Occipital lobe (tissue), 3 donors: ENCODE measurements at places on chromosomes 16 and 17.

- DNase-seq, result no peak
Observed at GRCh38 chr17:14302091-14302430, 1.2 kb downstream of the HS3ST3B1 start.

- DNase-seq, result no peak
Observed at GRCh38 chr16:3400446-3400778, 392 bp downstream of the ZSCAN32 start.

DNA sequence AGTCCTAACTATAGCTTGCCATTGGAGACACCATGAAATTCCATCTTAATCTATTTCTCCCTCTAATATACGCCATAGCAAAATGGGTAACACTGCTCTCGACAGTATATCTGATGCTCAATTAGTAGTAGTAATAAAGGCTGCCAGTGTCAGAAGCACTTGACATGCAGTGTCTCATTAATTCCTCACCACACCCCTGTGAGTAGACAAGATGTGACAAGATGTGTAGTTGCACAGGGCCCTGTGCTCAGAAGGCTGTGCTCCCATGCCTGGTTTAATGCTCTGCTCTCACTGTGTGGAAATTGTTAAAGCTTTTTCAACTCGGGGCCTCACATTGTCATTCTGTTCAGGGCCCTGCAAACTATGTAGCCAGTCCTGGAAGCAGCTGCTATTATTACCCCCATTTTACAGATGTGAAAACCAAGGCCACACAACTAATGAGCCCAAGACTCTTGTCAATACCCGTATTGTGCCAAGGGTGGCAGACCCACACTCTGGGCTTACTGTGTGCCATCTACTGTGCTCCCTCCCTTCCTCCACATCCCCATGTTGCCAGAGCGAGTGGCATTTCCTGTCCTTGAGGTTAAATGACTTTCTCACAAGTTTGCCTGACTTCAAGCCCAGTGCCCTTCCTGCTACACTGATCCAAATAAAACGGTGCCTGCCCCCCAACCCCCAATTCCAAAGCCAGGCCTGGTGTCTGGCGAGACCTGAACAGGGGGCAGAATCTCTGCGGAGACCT is 287.3 kb upstream of the CCL2 start:
- no peak for DNase-seq

DNA sequence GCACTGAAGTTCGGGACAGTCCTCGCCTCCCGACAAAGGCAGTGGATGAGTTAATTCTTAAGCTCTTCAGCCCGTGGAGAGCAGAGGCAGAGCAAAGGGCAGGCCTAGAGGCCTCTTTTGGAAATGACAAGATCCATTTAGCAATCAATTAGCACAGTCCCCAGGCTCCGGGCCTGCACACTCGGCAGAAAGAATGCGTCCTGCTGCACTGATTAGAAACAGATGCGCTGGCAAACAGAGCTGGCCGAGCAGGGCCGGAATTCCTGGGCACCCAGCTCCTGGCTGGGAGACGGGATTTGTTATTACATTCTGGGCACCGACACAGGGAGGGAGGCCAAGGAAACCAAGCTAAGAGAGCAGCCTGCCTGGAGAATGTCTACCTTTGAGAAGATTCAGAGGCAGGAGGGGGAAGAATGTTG is 162.9 kb downstream of the COPRS start:
- peak; percentile 30 for DNase-seq

DNA sequence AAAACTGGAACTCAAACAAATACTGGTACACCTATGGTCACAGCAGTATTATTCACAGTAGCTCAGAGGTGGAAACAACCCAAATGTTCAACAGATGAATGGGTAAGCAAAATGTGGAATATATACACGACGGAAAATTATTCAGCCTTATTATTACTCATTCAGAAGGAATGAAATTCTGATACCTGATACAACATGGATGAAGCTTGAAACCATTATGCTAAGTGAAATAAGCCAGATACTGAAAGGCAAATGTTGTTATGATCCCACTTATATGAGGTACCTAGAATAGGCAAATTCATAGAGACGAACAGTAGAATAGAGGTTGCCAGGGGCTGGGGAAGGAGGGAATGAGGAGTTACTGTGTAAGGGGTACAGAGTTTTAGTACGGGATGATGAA is 27.1 kb upstream of the MYLK3 start:
- DNase-seq, result no peak

DNA sequence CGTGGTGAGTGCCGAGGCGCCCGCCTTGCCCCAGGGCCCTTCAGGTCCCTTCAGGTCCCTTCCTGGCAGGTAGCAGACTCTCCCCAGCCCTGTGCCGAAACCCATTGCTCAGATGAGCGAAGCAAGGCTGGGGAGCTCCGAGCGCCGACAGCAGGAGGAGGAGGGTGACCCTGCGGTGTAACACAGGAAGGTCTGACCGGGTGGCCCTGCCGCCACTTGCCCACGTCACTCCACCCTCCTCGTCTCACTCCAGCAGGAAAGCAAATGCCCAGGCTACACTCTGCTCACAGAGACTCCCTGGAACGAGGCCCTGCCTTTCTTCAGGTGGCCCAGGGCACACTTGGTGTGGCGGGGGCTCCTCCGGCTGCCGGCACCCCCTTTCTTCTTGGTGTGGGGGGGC is 57.2 kb downstream of the ACTG1 start:
- no peak for DNase-seq

GRCh38 chr16:55690841-55691240 is 35.1 kb downstream of the SLC6A2 start:
- DNase-seq, result no peak

DNA sequence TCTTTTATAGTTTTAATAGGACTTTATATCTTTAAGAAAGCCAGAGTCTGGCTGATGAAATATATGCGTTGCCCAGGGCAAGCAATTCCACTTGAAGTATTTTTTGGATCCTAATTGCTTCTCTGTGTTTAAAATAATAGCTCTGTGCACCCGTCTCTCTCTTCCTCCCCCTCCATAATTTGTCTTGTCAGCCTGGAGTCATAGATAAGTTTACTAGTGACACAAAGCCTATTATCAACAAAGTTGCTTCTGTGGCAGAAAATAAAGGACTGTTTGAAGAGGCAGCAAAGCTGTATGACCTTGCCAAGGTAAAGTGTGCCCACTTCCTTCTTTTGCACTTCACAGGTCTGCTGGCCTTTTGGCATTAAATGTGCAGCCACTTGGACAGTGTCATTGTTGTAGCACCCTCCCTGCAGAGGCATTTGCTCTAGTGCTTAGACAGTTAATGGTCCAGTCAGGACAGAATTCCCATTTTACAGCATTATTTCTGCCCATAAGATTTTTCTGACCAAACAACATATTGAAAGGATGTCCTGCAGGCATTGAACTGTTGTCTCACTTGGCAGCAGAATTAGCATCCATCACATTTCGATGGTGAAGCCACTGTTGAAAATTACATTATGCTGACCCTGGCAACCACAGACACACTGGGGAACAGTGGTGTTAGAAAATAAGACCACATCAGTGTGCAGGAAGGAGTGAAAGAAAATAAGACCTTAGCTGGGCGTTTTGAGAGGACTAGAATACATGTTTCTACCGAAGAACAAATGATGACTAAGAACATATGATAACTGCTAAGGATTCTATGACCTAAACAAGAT is 28.4 kb upstream of the SLC12A3 start:
- no peak for DNase-seq

GRCh38 chr16:87416826-87417527 is 24.8 kb downstream of the MAP1LC3B start:
- DNase-seq, result no peak

DNA sequence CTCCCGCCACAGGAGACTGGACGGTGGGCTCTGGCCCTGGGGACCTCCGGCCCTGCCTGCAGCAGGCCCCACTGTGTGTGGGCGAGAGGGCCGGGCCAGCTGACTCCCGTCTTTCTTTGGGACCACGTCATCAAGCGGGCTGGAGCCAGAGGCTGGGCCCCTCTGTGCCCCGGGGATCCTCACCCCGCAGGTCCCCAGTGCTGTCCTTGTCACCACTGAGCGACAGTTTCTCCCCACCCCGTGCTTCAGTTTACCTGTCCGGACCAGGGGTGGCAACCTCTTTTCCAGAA is 181.9 kb upstream of the ZNF469 start:
- DNase-seq, result no peak

GRCh38 chr17:27956601-27957445 is 63.7 kb upstream of the LYRM9 start:
- DNase-seq, result peak; percentile 66

GRCh38 chr16:64094181-64094965 is 1027.5 kb downstream of the CDH11 start:
- DNase-seq, result no peak

- DNase-seq, result no peak
Observed at GRCh38 chr16:78709137-78709884, 609.9 kb downstream of the WWOX start.

DNA sequence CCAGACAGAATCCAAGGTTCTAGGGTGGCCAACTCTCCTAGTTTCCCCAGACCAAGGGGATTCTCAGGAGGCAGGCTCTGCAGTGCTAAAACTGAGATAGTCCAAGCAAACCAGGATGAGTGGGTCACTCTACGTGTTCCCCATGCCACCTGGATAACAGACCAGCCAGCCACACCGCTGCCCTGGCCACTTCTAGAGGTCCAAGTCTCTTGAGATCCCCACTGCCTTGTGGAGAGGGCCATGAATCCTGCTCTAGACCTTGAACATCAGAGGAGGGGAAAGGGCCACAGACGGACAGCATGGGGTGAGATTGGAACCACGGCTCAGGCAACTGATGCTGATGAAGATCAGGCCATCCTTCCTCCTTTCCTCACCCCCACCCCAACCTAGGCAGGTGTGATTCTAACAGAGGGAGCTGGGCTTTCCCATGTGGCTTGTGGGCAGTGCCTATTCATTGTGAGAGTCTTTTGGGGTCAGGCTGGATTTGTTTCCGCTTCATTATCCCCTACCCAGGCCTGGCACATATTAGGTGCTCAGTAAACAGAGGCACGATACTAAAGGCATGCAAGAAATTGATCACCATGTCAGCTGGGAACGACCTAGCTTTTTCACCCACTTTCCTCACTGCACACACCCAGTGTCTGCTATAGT is 16.8 kb upstream of the TVP23A start:
- DNase-seq, result no peak

GRCh38 chr17:50844117-50844700 is 8.8 kb downstream of the WFIKKN2 start:
- no peak for DNase-seq

DNA sequence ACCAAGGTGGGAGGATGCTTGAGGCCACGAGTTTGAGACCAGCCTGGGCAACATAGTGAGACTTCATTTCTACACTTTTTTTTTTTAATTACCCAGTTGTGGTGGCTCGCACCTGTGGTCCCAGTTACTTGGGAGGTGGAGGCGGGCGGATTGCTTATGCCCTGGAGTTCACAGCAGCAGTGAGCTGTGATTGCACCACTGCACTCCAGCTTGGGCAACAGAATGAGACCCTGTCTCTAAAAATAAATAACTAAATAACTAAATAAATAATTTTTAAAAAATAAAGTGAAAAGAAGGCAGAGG is 9.3 kb downstream of the DNAI2 start:
- no peak for DNase-seq

GRCh38 chr17:43768382-43768781 is 9.8 kb upstream of the SOST start:
- no peak for DNase-seq

DNA sequence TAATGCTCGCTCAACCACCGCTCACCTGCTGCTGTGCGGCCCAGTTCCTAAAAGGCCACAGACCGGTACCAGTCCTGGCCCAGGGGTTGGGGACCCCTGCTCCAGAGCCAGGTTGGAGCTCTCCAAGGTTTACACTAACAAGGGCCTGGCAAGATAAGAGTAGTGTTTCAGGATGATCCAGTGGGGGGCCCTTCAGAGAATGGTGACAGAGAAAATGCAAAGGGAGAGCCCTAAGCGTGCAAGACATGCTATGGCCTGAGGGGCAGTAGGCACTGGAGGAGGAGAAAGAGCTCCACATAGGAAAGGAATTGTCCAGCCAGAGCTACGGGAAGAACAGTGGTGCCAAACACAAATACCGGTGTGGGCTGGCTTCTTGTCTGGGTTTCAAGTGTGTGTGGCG is 233.4 kb downstream of the STX8 start:
- no peak for DNase-seq

GRCh38 chr17:38579934-38580333 is 25.8 kb downstream of the SRCIN1 start:
- peak; percentile 41 for DNase-seq

DNA sequence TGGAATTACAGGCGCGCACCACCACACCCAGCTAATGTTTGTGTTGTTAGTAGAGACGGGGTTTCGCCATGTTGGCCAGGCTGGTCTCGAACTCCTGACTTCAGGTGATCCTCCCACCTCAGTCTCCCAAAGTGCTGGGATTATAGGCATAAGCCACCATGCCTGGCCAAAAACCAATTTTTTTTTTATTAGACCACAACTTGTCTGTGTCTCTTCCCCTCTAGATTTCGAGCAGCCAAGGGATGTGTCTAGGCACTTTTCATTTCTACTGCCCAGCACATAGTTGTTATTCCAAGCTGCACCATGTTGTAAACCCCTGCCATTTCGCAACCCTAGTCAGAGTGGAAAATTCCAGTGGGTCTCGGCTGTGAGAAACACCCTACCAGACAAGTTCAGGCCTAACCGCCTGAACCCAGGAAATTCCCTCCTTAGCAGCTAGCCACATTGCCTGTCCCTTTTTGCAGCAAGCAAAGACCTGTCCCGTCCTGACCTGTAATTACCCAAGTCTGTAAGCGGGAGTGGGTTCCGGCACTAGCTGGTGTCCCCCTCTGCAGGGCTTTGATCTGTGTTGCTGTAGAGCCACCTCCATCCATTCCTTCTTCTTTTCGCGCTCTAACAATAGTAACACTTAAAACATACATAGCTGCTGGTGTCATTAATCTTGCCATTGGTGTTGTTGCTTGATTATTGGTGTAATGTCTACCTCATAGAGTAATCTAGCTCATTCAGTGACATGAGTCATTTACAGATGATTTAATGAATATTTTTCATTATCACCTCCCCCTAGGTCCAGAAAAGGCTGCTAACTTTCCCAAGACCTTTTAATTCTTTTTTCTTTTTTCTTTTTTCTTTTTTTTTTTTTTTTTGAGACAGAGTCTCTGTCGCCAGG is 77.3 kb upstream of the ATF7IP2 start:
- no peak for DNase-seq

- no peak for DNase-seq
Observed at GRCh38 chr17:60554377-60554788, 28.3 kb upstream of the APPBP2 start.

DNA sequence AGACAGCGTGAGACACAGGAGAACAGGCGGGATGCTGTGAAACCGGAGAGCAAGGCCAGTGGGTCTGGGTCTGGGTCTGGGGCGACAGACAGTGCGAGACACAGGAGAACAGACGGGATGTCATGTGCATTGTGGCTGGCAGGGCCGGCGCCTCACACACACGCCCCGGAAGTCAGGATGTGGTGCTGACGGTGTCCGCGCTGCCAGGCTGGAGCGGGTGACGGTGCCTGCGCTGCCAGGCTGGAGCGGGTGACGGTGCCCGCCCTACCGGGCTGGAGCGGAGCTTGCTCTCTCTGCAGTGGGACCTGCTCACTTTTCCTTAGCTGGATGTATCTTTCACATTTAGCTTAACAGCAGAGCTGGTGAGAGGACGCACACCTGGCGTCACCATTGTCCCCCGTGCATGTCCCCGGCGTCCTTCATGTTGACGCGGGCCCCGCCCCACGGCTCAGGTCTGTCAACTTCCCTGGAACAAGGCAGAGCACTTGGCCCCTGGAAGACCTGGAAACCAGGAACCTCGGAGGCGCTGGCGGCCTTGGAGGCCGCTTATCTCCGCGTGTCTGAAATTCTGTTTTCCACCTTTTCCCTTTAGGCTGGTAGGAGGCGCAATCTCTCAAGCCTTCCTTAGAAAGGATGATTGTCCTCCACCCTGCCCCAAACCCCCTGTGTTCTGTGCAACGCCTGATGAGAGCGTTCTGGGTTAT is 43.0 kb upstream of the ZNF750 start:
- DNase-seq, result no peak
